Cortex of kidney (tissue), 1 donor: ENCODE measurements at places on chromosomes 11 and 22.

GRCh38 chr11:116107229-116107628, 603.0 kb upstream of the CADM1 start:
- no peak for DNase-seq

DNA sequence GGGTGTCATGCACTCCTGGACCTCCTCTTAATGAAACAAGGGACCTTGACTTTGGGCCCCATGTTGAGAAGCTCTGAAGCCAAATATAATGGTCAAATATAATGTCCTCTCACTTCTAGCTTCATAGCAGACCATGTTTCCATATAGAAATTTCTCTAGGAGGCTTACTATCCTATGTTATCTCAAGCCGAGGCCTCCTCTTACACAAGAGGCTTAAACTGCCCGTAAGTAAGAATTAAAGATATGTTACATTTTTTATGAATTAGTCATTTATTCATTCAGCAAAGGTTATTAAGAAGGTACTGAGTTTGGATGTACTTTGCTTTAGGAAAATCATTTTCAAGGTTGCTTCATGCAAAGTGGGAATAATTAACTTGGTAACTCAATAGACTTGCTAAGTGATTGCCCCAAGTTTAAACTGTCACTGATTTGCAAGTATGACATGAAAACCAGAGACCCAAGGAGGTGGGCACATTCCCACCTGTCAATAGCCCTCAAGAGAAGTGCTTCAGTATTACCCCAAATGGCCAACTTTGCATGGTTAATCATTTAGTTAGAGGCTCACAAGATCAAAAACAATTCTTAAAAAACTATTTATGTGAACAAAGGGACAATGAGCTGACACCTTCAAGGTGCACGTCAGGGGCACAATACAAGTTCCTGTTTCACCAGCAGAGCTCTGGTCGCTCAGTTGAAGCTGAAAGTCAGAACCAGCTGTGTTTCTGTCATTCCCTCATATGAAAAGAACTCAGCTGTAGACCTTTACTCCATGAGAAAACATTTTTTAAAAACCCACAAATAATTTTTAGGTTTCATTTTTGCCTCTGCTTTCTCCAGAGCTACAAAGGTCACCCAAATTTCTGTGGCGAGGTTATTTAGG, 20.9 kb downstream of the BDNF start:
- no peak for DNase-seq

- DNase-seq, result no peak
These were observed 263 bp downstream of the EHD1 start for GRCh38 chr11:64878223-64878493.

DNA sequence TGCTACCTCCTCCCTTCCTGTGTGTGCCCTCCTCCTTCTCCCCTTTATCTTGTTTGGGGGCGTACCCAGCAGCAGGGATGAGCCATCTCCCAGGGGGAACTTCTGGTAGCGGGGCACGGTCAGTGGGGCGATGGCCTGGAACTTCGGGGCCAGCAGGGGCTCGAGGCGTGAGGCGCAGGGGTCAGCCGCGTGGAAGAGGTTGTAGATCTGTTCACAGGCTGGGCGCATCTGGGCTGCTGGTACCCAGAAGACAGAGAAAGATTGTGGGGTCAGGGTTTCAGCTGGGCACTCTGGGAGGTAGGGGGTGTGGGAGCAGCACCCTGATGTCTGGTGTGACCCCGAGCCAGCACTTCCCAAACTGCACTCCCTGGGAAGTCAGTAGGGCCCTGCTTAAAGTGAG, 9.1 kb downstream of the PITPNM1 start:
- no peak for DNase-seq

DNA sequence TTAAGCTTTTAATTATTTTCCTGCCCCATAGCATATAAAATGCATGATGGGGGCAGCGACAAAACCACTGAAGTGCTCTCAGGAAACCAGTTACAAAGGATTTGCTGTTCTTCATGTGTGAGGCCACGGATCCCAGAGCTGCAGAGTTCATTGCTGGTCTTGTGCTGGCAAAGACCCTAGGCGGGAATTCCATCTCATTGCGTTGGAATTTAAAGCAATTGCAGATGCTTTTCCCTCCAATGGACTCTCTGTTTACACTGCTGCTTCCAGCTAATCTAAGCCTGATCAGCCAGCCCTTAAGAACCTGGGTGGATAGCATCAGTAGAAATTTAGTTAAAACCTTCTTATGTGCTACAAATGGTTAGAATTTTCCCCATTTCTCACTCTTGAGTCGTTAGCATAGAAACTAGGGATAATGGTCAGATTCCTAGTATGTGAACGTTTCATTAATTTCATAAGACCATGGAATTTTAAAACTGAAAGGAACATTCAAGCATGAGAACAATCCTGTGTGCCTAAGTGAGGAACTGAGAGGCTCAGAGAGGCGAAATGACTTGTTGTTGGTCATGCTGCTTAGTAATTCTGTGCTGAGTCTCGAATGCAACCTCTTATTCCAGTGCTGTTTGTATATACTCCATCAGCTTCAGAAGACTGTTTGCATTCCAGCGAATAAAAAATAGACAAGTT, 36.1 kb upstream of the ADSL start:
- no peak for DNase-seq

- no peak for DNase-seq
These were observed 12.0 kb downstream of the CSTPP1 start for GRCh38 chr11:46948378-46949131.

DNA sequence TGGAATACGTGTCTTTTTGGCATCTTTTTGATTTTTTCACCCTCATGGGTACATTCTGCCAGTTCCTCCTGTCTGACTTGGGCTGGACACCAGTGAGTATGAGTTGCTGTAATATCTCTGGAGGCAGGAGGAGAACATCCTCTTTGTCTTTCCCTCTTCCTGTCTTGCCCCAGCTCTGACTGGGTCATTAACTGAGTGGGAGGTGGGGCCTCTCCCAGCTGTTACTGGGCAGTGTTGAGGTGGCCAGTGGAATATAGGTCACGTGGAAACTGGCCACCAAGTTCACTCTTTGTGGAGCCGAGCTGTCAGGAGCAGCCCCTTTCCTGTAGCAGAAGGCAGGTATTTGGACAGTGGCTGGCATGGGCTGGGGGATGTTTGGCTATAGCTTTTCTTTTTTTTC, 2.2 kb downstream of the GLB1L2 start:
- no peak for DNase-seq

- no peak for DNase-seq
These were observed 21.3 kb upstream of the MUC5B start for GRCh38 chr11:1201395-1202153.

DNA sequence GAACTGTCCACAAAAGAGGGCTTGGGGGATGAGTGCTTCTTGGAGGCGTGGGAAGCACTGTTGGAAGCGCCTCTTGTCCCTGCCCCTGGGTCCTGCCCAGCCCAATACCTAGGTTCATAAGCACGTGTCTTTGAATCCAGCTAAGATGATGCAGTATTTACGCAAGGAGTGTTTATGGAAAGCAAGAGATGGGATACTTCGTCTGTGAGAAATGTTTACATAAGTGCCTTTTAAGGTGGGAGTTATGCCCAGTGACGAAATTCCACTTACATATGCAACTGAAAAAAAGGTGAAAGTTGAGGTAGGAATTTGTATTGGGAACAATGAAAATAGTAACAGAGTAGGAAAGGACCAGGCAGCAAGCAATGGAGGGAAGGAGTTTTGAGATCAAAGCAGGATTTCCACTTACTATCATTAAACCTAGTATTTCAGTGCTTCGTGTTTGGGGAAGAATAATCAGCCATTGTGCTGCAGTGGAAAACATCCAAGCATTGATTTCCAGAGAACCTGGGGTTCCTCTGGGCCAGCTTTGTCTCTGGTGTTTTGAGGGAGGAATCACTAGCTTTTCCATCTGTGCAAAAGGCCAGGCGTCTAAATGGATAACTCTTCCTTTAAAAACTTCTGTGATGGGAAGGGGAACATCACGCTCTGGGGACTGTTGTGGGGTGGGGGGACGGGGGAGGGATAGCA, 115.3 kb upstream of the TTC12 start:
- no peak for DNase-seq

DNA sequence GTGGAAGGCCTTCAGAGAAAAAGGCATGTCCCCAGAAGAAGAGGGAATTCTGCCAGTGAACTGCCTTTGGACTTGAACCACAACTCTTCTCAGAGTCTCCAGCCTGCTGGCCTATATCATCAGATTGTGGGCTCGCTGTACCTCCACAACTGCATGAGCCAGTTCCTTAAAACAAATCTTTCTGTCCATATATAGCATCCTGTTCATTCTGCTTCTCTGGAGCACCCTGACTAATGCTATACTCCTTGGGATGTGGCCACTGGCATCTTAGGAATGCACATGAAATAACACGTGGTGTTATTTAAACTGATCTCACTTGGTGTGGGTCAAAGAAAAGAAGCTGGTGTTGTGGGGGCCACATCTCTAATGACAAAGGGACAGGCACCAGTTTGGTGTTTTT, 58.3 kb upstream of the VSTM5 start:
- no peak for DNase-seq

DNA sequence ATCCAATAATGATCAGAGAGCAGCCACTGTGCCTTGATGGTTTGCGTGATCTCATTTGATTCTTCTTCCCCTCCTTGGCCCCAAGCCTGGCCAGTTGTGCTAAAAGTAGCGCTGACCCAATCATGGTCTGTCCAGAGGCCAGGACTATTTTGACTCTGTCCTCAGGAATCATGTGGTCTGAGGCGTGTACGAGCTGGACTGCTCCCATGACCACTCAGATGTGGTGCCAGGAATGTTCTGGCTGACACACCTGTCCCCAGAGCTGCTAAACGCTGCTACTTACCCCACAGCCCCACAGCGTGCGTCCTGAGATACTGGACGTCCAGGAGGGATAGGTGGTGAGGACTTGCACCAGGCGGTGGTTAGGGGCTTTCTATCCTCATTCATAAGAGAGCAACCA, 70.5 kb downstream of the FEZ1 start:
- no peak for DNase-seq

GRCh38 chr11:65766535-65766934, 14.2 kb downstream of the AP5B1 start:
- DNase-seq, result no peak

GRCh38 chr11:17076517-17077239, 789 bp downstream of the RPS13 start:
- DNase-seq, result no peak

DNA sequence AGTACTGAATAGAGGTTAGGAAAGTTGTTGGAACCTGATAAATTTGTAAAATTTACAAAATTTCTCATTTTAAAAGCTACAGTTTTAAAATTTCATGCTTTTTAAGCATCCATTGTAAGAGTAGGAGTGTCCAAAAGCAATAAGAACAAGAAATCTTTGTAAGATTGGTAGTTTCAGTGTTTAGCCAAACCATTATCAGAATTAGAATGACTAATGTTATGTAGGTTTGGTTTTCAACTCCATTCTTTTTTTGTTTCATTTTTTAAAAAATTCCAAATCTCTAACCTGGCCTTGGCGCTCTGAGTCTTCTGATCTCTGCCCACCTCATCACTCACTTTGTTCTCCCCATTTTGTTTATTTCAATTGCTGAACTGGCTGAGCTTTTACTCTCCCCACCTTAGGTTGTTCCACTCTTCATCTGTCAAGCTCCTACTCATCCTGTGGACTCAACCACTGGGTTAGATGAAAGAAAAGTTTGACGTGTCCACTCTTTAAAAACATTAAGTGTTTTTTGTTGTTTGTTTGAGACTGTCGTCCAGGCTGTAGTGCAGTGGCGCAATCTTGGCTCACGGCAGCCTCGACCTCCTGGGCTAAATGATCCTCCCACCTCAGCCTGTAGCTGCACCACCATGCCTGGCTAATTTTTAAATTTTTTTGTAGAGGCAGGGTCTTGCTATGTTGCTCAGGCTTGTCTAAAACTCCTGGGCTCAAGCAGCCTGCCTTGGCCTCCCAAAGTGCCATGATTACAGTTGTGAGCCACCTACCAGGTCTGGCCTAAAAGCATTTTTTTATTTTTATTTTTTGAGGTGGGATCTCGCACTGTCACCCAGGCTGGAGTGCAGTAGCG, 14.0 kb downstream of the EP300 start:
- no peak for DNase-seq

GRCh38 chr11:44342616-44343015, 32.7 kb upstream of the ALX4 start:
- DNase-seq, result no peak

DNA sequence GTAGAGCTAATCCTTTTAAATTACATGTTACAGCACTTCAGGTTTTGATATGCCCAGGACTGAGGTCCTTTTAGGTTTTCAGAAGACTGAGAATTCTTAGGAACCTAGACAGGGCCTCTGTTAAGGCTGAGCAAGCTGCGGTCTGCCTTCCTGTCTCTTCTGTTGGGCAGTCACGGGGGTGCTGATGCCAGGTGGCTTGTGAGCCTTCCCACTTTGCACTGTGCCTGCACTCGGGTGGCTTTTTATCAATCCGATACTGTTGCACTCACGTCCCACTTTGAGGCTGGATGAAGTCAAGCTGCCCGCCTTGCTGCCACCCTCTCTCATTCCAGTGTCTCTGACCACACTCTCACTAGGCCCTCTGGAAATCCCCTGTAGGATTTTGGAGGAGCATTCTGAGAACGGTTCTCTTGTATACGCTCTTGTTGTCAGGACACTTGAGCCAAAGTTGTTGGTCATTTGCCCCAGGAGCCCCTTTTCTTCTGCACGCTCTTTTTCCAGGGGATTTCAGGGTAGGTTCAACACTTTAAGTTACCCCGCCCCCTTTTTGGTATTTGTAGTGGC, 141.8 kb downstream of the TEAD1 start:
- no peak for DNase-seq

- DNase-seq, result no peak
These were observed 70.7 kb downstream of the ANO5 start for GRCh38 chr11:22263613-22264012.

DNA sequence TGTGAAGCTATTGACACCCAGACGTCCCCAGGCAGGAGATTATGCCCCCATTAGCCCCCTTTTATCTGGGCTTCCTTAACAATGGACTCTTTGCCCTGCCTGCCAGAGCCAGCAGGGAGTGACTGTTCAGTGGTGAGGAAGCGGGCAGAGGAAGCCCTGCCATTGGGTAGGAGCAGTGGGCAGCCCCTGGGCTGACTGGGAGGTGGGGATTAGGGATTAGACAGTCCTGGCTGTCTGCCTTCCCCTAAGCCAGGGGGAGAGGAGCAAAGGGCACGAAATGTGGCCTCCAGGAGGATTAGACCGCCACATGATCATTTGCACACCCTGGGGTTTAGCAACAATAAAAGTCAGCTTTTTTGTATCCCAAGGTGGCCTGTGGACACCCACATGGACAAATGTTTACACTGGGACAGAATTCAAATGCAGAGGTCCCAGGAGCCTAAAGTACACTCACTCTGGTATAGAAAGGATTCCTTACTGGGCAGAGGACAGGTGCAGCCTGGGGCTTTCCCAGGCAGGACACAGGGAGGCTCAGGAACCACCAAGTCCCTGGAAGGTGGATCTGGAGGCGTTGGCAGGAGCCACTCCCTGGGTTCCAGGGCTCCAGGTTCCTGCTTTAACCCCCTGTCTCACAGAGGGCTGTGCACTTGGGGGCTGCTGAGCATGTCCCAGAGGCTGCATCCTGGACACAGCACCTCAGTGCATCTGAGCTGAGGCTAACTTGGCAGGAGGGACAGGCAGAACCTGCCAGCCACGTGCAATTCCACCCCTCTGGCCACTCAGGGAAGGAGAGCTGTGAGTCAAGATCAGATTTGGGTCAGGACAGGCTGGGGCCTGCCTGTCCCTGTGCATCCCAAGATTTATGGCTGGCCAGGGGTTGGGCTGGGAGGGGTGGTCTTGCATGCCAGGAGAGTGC, 2.1 kb downstream of the PNPLA3 start:
- DNase-seq, result no peak
